ENCODE measurements at places on chromosomes 4 and X. TPM values are rescaled to one million over a fixed set of nuclear protein-coding genes. Genes with fewer than 3 reads are reported as not detected.
A peak's percentile ranks its signal among the peaks of the same experiment; 100 is the strongest.

IGSF1 gene
- total RNA-seq = 9.6 TPM

CPEB2 gene
- total RNA-seq = 25.0 TPM

KLHL4 gene
- total RNA-seq = 1.8 TPM

SHOX gene
- total RNA-seq = not detected

SHISA3 gene
- total RNA-seq = 4.8 TPM

CDK16 gene
- total RNA-seq = 147 TPM

HDAC6 gene
- total RNA-seq = 45.6 TPM

GRCh38 chr4:159702200-159702599 lies 599.3 kb downstream of the RAPGEF2 start:
- DNase-seq = no peak
- no peaks in the 10 kb centered on the region for H3K36me3 ChIP-seq
- no peaks in the 10 kb centered on the region for H3K4me1 ChIP-seq

DNA sequence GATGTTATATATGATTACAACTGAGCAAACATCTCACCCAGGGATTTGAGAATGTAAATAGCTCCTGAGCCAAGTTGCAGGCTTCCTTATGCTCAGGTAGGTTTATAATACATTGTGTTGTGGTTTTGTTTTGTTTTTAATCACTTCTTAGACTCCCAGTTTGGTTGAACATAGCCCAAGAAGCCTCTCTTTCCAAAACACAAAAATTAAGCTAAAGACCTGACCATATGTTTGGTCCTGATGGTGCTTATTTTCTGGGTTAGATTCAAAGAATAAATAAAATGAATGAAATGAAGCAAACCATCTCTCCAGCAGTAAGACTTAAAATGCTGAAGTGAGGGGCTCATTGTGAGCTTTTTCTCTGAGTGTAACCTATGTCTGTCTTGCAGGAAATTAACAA lies 93.5 kb downstream of the GRXCR1 start:
- H3K27ac ChIP-seq = no peak overlapping the region
- no peak overlapping the region for H3K4me3 ChIP-seq
- H3K4me1 ChIP-seq = no peaks in the 10 kb centered on the region
- no peak for DNase-seq

DNA sequence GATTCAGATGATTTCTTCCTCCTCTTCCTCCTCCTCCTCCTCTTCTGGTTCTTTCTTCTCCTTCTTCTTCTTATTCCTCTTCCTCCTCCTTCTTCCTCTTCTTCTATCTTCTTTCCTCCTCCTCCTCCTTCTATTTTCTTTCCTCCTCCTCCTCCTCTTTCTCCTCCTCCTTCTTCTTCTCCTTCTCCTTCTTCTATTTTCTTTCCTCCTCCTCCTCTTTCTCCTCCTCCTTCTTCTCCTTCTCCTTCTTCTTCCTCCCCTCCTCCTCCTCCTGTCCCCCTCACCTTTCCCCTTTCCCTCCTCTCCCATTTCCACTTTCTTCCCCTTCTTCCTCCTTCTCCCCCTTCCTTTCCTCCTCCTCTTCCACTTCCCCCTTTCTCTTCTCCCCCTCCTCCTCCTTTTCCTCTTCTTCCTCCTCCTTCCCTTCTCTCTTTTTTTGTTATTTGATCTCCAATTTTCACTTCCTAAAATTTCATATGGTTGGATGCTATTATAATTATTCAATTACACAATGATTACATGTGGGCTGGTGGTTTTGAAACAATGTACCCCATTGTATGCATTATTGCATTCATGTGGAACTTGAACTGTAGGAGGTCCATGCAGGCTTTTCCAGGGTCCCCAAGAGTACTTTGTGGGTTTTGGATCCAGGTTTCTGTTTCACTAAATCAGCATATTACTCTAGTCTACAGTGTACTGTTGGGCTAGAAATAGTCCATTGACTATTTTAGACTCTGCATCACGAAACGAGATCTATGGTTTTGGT lies 68.1 kb downstream of the SORBS2 start:
- peaks cover 97% of the 10 kb centered on the region for H3K4me1 ChIP-seq
- DNase-seq = no peak

GRCh38 chr4:4941751-4942150 lies 77.5 kb downstream of the CYTL1 start:
- H3K27ac ChIP-seq = no peak overlapping the region
- no peaks in the 10 kb centered on the region for H3K36me3 ChIP-seq
- H3K4me1 ChIP-seq = no peaks in the 10 kb centered on the region
- DNase-seq = no peak
- H3K27me3 ChIP-seq = peaks cover 4% of the 10 kb centered on the region

- no peaks in the 10 kb centered on the region for H3K36me3 ChIP-seq
- H3K4me3 ChIP-seq = no peak overlapping the region
- no peaks in the 10 kb centered on the region for H3K4me1 ChIP-seq
- no peak overlapping the region for H3K27ac ChIP-seq
- H3K27me3 ChIP-seq = peaks cover 5% of the 10 kb centered on the region
Measured at GRCh38 chrX:13994536-13995080, 35.1 kb downstream of the GEMIN8 start.

GRCh38 chrX:119194621-119195020 lies 41.5 kb upstream of the PGRMC1 start:
- no peaks in the 10 kb centered on the region for H3K4me1 ChIP-seq
- no peaks in the 10 kb centered on the region for H3K27me3 ChIP-seq
- H3K36me3 ChIP-seq = no peaks in the 10 kb centered on the region

DNA sequence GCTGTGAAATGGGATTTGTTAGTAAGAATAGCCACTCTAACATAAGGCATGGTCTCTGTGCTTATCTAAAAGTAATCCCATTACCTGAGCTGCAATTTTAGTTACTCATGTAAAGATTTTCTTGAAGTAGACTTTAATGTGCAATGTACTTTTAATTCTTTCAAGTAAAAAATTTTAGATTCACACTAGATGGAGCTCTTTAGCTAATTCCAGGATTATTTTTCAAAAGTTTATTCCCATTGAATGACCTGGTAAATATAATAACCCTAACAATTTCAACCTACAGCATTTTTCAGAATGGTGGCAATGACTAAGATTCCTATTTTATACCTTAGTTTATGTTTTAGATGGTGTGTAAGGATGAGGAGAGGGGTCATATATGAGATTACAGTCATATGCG lies 18.1 kb downstream of the USP38 start:
- H3K36me3 ChIP-seq = no peaks in the 10 kb centered on the region
- no peaks in the 10 kb centered on the region for H3K27me3 ChIP-seq
- no peak overlapping the region for H3K4me3 ChIP-seq
- no peak for DNase-seq

DNA sequence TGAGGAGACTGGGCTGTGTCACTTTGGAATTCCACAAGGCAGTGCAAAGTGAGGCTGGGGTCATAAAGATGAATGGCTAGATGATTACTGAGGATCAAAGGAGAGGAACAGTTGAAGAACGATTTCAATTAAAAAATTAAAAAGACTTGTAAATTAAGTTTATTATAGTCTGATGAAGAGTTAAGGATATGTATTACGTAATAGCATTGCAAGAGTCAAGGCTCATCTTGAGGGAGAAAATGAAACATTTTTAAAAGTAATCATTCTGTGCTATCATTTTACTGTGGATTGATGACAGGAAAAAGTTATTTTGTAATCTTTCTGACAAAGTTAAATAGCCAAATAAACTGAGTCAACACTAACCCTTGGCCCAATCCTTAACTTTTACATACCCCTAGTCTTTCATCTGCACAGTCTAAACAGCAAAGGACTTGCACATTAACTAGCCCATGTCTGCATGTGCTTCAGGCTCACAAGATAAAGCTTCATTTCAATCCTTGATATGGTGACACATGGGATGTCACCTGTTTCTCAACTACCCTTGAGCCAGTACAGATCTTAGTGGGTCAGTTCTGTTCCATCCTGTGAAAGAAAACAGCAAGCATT lies 465.5 kb upstream of the CTSO start:
- H3K36me3 ChIP-seq = no peaks in the 10 kb centered on the region
- no peaks in the 10 kb centered on the region for H3K27me3 ChIP-seq
- no peak for DNase-seq
- no peak overlapping the region for H3K27ac ChIP-seq

GRCh38 chr4:73701116-73701515 lies 39.3 kb upstream of the CXCL8 start:
- no peaks in the 10 kb centered on the region for H3K27me3 ChIP-seq
- no peak overlapping the region for H3K27ac ChIP-seq
- H3K36me3 ChIP-seq = no peaks in the 10 kb centered on the region
- DNase-seq = no peak
- H3K4me3 ChIP-seq = no peak overlapping the region
- no peaks in the 10 kb centered on the region for H3K4me1 ChIP-seq

DNA sequence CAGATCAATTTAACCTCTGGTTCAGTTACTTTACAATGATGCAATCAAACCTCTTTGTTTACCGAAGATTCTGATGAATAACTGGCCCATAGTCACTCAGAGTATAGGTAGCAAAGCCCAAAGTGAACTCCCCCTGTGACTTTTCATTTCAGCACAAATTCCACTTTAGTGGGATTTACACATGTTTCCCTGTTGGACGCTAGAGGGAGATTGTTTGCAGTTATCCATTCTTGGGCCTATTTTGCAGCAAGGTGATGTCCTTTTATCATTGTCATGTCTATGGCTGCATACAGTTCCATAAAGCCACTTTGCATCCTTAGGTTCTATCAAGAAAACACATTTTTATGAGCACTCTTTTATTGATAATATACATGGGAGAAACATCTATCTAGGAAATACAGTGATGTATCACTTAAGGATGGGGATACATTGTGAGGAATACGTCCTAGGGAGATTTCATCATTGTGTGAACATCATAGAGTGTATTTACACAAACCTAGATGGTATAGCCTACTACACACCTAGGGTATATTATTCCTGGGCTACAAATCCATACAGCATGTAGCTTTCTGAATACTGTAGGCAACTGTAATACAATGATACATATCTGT lies 14.5 kb upstream of the DKK2 start:
- no peaks in the 10 kb centered on the region for H3K36me3 ChIP-seq
- H3K27me3 ChIP-seq = no peaks in the 10 kb centered on the region
- H3K27ac ChIP-seq = no peak overlapping the region

DNA sequence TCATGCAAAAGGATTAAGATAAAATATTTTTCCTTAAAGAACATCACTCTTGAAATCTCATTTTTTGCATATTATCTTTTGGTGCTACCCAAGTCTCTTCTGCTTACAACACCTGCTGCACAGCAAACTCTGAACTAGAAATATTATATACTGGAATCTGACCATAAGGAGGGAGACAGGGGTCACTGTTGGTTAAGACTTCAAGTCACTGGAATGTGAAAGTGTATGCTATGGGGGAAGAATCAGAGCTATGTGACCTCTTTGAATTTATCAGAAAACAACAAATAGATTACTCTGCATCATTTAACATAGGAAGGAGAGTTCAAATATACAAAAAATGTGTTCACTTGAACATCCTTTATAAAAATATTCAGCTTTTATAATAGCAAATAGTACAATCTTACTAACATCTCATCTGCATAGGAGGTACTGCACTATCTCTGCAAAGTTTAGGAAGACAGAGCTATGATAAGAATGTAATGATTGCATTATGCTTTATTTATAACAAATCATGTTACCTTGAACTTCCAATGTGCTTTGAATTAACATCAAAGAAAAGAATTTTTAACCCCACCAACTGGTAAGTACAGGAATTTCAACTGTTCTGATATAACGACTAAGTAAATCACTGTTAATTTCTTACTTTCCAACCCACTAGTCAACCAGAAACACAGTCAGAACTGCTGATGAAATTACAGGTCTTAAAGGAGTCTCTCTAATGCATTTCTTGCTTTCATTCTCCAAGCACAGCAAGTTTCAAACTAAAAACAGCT lies 69.8 kb downstream of the ZNF827 start:
- H3K36me3 ChIP-seq = no peaks in the 10 kb centered on the region
- H3K27me3 ChIP-seq = no peaks in the 10 kb centered on the region
- peaks cover 11% of the 10 kb centered on the region for H3K4me1 ChIP-seq
- DNase-seq = no peak

DNA sequence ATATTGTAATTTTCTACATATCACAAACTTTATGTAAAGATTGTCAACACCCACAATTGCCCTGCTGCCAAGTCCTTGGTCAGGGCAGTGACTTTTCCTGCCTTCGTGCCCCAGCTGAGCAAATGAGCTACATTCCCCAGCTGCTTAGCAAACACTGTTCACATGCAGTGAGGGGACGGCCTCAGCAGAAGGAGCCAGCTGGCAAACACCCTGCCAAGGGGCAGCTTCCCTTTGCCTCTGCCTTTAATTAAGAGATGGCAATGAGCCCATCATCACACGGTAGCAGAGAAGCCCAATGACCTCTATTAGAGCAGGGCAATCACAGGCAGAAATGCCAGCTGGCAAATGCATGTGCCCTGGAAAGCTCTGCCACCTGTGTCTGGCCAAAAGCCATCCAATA lies 253.4 kb downstream of the EPHA5 start:
- no peaks in the 10 kb centered on the region for H3K27me3 ChIP-seq
- no peaks in the 10 kb centered on the region for H3K4me1 ChIP-seq
- peak; percentile 51 for DNase-seq
- no peak overlapping the region for H3K27ac ChIP-seq

DNA sequence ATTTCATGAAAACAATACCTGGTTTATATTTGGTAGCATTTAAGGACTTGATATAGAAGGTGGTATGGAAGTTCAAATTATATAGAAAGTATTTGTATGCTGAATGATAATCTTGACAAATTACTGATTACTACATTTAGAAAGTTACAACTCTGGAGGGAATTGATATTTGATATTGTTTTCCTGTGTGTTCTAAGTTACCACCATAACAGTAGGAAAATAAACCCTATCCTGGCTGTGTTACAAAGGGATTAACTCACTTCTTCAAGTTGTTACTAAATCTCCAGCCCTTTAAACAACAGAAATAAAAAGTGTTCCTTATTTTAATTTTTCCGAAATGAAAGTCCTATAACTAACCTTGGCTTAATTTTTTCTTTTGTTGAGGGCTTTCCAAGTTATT lies 36.6 kb downstream of the FHL1 start:
- no peaks in the 10 kb centered on the region for H3K27me3 ChIP-seq
- H3K4me3 ChIP-seq = no peak overlapping the region
- H3K36me3 ChIP-seq = no peaks in the 10 kb centered on the region
- peak overlapping the region; percentile 22 for H3K27ac ChIP-seq
- no peak for DNase-seq
- peaks cover 85% of the 10 kb centered on the region for H3K4me1 ChIP-seq

DNA sequence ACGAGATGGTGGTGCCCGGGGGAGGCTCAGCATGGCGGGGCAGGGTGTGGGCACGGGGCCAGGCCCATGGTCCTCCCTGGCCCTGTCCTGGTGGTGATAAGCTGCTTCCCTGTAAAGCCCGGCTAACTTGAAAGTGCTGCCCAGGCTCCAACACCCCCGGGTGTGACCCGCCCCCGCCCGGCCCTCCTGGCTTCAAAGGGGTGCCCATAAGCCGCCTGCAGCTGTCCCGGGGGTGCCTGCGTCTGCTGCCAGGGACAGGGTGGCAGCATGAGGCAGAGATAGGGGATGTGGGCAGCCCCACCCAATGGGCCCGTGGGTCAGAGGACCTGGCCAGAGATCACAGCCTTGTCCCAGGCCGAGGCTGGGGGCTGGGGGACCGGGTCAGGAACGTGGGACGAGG lies 18.1 kb downstream of the FGFRL1 start:
- H3K27me3 ChIP-seq = peaks cover 40% of the 10 kb centered on the region
- peaks cover 10% of the 10 kb centered on the region for H3K4me1 ChIP-seq
- H3K27ac ChIP-seq = no peak overlapping the region
- H3K36me3 ChIP-seq = no peaks in the 10 kb centered on the region

All from heart right ventricle (tissue), 16 donors.